ENCODE measurements at places on chromosomes 3 and 15.
A peak's percentile ranks its signal among the peaks of the same experiment; 100 is the strongest.

DNA sequence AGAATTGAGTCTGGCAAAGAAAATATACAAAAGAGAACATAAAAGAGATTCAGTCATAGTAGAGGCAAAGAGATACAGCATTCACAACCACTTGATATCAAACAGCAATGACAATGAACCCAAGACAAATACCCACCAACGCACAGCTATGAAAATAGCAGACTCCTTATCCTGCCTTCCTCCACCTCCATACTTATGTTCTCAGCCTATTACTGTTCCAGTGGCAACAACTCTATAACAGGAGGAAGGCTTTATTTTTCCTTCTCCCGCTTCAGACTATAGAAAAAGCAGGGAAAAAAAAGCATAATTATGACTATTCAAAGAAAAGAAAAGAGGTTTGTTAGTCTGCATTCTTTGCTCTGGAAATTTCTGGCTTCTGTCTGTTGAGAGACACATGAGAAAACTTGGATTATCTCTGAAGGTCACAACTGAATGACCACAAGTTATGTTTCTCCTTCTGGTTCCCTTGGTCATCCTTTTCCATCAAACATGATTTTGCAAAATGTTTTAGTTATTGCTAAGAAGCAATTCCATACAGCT lies 81.2 kb upstream of the PLXND1 start:
- no peak for DNase-seq

DNA sequence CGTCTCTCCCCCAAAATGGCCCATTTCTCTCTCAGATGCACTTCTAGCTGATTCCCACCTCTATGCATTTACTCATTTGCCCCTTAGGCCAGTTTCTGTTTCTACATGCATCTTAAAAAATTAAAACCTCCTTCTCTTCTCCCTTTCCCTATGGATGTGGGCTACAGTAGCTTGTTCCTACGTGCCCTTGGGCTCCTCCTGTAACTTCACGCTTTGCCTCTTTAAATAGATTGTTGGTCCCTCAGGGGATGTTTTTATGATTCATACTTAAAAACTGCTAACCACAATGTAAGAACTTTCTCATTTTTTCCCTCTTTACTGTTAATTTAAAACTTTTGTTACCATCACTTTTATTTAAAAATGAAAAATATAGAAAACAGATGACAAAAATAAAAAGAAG lies 185.6 kb upstream of the MRPL3 start:
- no peak for DNase-seq

GRCh38 chr3:37116998-37117397 lies 57.4 kb downstream of the LRRFIP2 start:
- no peak for DNase-seq

DNA sequence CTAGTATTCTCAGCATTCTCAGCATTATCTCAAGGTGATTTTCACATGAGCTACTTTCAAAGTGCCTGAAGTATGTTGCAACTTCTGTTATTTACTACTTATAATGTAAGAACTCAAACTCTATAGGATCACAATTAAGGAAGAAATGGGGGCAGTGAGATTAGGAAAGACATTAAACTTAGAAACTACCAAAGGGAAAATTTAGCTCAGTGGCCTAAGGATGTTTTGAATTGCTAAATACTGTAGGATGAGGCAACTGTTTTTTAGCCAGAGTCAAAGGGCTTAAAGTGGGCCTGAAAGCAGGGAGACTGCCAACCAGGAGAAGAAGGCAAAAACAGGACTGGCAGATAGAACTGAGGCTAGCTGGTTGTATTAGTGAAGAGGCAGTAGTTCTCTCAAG lies 55.5 kb upstream of the MBNL1 start:
- DNase-seq = peak; percentile 47

DNA sequence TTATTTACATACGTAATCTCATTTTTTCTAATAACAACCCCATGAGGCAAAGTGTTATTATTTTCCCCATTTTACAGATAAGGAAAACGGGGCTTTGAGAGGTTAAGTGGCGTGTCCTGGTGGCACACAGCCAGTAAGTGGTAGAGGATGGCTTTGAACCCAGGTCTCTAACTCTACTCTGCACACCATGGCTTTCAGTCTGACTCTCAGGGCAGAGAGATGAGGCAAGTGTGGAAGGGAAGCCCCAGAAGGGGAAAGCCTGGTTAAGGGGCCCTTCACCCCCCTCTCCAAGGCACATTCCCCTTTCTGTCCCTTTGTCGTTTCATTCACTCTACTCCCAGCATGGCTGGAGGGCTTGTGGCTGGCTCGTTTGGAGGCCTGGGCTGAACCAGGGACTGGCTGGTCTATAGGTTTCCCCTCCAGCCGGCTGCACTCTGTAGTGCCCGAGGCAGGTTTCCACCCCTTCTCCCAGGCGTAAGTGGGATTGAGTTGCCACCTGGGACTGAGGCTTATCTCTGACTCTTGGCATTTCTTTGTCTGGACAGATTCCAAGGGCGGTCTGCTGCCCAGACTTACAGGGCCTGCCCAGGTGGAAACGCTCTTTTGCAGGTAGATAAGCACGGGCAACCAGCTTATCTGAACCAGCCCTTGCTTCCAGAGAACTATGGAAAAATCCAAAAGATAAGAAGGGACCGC lies 12.1 kb downstream of the SEMA4B start:
- DNase-seq = no peak

DNA sequence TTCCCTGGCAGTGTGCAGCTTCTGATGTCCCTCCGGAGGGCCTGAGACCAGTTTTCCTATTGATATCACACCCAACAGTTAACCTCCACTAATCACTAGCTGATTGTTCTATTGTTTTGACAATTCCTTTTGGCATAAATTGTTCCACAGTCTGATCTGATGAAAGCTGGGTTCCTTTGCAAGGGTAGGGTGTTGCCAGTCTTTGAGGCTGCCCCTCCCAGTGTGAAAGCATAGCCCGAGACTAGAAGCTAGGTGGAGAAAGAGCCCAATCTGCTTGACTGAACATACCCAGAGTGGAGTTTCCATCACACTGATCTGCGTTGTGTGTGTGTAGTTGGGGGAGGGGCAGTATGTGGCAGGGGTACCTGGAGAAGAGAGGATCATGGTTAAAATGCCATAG lies 10.3 kb upstream of the PRICKLE2 start:
- DNase-seq = no peak

- DNase-seq = no peak
These were observed 851.7 kb downstream of the PDCD6IP start for GRCh38 chr3:34650131-34650530.

DNA sequence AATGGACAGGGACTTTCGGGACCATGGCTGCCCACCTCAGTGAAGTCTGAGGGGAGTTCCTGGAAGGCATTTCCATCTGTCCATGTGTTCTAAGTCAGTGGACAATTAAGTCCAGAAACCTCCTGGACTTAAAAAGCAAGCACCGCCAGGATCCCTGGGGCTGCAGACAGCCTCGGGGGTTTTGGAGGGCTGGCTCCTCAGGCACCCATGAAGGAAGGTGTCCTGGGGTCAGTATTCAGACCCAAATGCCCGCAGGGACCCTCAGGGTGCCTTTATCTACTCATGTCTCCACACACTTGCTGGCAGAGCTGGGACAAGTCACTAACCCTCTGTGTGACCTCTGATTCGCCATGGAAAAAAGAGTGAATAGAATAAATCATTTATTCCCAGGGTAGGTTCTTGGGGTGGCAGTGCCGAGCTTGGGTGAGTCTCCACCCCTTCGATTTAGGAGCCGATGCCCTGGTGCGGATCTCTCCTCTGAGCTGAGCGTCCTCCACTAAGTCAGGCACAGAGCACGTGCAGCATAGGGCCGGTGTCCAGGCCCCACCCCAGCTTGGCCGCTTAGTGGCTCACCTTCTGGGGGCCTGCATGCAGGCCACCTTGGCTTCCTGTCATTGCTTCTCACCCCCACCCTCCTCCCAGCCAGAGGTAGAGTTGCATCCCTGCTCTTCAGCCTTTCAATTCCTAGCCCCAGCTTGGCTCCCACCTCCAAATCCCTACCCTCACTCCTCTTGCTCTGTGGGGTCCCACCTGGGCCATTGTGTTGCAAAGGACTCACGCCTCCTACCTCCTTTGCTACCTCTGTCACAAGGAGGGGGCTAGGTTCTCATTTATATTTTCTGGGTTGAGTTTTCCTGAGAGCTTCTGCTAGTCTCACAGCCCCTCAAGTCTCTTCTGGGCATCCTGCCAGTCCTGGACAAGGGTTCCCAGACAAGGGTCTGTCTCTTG lies 19.9 kb downstream of the SLC6A6 start:
- DNase-seq = no peak

DNA sequence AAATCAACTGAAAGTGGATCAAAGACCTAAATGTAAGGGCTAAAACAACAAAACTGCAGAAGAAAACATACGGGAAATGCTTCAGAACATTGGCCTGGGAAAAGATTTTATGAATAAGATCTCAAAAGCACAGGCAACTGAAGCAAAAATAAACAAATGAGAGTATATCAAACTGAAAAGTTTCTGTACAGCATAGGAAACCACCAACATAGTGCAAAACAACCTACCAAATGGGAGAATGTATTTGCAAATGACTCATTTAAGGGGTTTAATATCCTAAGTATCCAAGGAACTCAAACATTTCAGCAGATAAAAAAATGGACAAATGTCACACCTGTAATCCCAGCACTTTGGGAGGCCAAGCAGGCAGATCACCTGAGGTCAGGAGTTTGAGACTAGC lies 489.1 kb downstream of the ROBO1 start:
- no peak for DNase-seq

DNA sequence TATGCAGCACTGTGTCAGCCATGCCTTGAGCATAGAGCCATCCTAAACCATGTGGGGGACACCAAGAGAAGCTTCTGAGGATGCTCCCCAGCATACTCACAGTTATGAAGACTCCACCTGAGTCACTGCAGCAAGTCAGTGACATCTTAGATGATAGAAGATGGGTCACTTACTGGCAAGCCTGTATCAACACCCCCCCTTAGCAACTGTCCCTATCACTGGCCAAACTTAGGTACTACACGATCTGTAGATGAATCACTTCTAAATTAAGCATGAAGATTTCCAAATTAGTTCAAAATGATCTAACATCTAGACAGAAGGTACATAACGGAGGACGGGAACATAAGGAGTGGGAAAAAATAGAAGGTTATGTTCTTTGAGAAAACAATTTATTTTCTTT lies 13.2 kb upstream of the LMCD1 start:
- DNase-seq = no peak

DNA sequence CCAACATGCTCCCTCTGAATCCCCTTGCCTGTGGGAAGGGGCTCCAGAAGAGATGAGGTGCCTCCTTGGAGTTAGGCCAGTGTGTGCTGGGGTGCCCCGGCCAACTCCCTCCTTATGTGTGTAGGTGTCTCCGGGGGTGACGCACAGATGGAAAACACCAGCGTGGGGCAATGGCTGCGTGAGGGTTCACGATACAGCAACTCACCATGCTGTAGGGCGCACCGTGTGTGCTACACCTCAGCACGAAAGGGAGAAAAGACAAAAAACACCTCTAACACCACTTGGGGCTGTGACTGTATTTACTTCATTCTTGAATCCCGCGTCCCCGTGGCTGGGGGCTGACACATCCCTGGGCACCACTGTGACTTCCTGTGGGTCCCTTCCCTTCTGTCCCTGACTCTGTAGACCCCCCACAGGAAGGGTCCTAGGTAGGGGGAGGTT lies 1.6 kb upstream of the CALML4 start:
- no peak for DNase-seq

DNA sequence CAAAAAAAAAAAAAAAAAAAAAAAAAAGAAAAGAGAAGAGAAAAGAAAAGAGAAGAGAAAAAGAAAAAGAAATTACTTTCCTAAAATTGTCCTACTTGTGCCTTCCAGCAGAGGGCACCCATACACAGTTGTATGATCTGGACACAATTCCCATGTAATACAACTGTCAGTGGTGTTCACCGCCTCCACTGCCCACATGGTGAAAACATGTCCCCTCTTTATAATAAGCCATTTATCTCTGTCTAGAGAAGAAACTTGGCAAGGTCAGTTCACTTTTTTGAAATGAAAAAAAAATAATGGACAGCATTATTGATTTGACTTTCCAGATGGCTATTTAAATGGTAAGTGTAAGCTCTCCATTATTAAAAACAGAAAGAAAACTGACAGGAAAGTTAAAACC lies 459.4 kb downstream of the GBE1 start:
- no peak for DNase-seq

- no peak for DNase-seq
These were observed 229.5 kb upstream of the DPH6 start for GRCh38 chr15:35775471-35775870.

DNA sequence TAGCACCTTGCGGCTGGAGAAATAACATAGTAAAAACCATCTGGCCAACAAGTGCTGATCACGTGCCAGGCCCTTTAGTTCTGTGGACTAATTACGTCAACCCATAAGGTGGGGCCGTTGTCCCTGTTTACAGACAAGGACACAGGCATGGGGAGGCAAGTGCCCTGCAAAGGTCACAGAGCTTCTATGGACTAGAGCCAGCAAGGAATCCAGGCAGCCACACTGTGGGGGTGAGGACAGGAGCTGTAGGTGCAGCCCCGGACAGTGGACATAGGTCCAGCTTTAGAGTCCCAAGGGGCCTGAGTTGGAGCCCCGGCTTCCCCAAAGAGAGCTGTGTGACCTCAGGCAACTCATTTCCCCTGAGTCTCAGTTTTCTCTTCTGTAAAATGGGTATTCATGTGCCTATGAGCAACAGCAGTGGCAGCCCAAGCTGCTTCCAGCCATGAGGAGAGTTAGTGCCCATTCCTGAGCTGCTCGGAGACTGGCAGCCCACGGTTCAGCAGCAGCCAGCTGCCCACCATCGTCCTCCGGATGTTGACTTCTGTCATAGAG lies 13.9 kb downstream of the CHST13 start:
- DNase-seq = no peak

DNA sequence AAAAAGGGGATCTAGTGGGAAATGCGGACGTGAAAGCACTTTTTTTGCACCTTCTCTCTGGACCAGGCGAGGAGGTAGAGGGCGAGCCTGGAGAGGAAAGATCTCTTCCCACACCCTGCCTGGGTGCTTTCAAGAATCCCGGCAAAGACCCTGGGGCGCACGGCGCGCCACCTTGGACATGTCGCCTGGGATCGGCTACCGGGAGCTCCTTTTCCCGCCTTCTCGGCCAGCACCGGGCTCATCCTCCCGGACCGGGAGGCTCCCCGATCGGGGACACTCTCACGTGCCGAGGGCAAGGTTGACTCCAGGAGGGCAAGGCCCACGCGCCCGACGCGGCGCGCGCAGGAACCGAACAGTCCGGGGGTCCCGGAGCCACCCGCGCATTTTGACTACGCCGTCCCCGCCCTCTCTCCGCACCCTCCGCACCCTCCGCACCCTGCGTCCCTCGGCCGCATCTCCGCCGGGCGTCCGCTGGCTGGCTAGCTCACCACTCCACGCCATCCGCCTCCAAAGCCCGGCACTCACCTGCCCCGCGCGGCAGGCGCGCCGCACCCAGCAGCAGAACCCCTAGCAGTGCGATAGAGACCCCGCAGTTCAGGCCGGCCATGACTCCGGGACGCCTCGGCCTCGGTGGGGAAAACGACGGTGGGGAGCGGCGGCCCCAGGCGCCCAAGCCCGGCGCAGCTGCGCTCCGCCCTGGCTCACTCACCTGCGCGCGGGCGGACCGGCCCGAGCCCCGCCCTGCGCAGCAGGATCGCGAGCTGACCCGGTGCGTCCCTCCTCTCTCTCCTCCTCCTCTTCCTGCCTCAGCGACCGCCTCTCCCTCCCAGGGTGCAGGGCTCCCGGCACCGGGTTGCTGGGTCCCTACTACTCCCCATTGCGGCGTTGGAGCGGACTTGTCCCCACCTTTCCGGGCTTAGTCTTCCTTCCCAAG lies at the start of gene CDCP1:
Gene CDCP1 (minus strand): TSS at position 698 of the 934 bp plus-strand sequence. CDS start 91 bp downstream, at position 607.
- no peak for DNase-seq
